ENCODE measurements at places on chromosomes 7 and 10.
A peak's percentile ranks its signal among the peaks of the same experiment; 100 is the strongest.

DNA sequence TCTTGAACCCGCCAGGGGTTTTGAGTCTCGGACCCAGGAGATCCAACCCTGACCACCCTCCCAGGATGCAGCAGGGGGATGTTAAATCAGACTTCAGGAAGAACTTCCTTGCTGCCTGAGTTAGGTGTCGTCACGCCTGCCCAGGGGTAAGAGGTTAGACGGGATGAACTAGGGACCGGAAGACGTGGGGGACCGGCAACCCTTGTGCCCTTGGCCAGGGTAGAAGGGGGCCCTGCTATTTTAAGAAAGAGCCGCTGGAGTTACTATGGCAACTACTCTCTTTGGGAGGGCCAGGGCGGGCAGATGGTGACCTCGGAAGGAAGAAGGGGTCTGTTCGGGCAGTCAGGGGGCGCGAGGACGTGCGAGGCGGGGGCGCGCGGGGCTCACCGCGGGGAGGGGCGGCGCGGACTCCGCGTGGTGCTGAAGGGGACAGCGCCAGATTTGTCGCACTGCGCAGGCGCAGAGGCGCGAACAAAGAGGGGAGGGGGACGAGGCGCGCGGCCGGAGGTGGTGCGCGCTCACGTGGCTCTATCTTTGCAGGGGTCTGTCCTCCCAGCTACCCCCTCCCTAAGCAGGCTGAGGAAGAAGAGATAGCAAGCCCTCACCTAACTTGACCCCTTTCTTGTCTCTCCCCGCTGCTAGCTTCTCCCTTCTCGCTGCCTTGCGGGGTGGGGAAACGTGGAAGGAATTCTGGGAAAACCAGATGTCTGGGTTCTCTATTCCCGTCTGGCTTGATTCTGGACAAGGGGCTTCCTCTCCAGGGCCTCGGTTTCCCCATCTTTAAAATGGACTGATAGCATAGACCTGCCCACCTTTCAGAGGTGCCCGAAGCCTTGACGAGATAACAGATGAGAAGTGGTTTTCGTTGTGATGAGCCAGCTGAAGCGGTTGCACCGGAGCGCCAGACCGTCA lies 940 bp upstream of the PSD start:
- DNase-seq = peak; percentile 52

GRCh38 chr7:100852048-100852872 lies at the start of gene SLC12A9:
TSS of gene SLC12A9 (plus strand) at chr7:100852713. CDS start at chr7:100854198, 1,485 bp downstream.
- peak; percentile 68 for DNase-seq

GRCh38 chr7:918441-919113 lies 35.9 kb downstream of the ADAP1 start:
- DNase-seq = no peak

DNA sequence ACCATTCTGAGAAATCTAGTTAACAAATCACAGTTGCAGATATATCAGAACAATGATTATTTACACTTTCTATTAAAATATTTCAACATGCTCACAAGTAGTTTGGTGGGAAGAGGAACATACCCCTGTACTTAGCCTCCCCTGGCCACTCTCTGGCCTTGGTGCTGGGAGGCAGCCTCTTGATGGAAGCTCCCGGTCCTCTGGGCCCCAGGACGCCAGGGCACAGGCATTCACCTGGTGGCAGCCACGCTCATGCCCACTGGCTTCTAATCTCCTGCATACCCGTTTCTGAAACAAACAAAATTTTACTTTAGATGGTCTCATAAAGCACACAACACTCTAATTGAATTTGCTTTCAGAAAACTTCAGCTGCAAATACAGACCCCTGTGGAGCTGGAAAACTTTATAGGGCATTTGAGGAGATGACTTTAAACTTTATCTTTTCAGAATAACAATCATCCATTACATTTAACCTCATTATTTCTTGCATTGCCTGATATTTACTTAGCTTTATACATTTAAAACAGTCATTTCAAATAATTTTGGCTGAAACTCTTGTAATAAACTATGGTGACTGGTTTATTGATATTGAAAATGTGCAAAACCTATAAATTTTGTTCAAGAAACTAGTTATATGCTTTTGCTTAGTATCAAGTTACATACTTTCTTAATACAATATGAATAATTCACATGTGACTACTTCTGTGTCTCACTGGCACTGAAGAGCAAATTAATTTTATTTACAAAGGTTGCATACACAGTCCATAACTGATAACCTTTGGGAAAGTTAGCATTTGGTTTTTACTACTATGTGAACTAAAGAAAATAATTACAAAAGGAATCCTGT lies 30.8 kb downstream of the C10orf143 start:
- no peak for DNase-seq

GRCh38 chr10:131693766-131694165 lies 207.0 kb upstream of the PPP2R2D start:
- no peak for DNase-seq

GRCh38 chr7:21191321-21192073 lies 236.4 kb upstream of the SP4 start:
- no peak for DNase-seq

DNA sequence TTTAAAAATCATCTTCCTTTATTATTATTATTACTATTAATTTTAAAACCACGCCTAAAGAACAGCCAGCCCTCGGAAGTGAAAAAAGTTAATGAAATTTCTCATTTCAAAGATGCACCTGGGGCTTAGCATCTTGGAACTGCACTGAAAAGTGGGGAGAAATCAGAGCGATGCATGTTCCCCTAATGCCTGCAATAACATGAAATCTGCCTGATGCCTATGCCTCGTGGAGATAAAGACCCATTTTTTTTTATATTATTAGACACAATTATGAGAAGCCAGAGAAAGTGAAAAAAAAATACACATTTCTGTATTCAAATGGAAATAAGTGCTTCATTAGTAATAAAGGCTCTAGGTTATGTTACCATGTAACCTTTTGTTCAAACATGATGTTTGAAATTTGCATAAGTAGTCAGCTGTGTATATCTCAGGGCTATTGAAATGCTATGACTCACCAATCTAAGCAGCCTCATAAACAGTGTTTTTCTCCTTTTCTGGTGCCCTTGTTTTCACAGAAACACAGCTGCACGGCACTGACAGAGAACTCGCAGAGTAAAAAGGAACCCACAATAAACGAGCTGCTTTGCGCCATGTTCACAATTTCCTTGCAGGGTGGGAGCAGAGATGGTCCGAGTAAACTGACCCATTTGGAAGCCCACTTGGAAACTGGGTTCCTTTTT lies 175.8 kb upstream of the PRKCQ start:
- no peak for DNase-seq

DNA sequence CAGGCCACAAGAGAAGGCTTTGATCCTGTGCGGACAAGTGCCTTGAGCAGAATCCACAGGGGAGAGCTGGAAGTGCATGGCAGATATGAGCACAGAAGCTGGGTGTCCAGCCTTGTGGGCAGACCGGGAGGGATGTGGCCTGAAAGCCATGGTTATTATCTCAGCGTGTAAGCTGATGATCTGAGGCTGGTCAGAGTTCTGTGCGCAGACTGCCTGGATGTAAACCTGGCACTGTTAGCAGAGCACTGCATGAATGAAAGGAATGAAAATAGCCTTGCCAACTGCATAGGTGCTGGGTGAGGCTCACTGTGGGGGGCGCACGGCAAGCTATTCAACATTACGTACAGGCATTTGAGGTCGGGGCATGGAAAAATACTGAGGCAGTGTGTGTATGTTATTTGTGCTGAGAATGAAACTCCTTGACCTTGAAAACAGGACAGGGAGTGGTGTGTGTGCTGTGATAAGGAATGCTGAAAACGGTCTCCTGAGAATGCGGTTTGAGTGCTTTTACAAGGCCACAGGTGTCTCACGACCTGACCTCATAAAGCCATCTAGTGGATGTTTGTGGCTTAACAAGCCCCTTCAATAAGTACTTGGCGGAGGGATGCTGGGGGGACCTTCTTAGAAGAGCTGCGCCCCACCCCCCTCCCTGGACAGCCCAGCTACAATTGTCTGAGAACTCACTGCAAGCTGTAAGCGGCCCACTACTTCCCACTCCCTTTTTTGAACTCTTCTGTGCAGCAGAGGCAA lies 18.7 kb downstream of the AKR1C1 start:
- DNase-seq = no peak

GRCh38 chr7:81469869-81470723 lies 299.8 kb downstream of the HGF start:
- DNase-seq = no peak

DNA sequence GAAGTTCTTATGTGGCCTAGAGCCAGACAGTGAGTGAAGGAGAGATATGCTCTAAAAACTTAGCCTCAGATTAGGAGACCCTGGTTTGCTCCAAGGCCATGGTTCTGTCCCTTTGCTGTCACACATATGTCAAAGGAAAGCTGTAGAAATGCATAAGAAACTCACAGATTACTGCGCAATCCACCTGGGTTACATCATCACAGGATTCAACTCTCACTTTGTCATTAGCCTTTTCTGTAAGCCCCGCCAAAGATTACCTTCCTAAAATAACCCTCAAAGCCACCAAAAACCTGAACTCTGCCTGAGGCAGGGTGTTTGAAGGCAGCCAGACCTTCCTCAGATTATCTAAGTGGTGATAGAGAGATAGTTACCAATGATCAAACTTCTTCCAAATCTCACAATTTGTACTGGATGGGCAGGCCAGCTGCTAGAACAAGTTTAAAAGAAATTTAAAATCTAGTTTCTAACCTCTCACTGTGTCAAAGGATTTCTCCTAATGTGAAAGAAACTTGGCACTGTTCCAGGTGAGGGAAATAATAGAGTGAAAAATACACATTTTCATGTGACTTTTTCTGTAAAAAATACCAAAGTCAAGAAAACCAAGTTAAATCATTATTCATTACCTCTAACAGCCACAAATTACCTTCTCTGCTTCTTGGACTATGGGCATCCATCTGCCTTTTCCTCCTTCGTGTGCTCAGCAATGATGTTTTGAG lies 567.2 kb downstream of the SUGCT start:
- no peak for DNase-seq

DNA sequence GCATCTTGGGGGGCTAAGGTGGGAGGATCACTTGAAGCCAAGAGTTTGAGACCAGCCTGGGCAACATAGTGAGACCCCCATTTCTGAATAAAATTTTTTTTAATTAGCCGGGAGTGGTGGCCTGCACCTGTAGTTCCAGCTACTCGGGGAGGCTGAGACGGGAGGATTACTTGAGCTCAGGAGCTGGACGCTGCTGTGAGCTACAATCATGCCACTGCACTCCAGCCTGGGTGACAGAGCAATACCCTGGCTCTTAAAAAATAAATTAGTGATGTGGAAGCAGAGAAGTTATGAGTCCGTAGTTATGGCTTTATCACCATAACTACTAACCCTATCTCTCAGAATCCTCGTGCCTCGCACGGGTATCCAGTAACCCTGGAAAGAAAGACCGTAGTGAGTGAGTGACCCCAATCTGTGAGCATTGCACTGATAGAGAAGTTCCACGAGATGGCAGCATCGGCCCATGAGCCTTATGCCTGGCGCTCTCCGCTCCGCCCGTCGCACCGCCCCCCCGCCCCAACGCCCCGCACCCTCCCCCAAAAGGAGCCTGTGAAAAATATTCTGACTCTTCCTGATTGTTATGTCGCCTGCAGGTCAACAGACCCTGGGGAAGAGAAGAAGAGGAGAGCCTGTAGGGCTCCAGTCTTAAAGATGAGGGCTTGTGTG lies 4.9 kb upstream of the SLC29A3 start:
- no peak for DNase-seq

DNA sequence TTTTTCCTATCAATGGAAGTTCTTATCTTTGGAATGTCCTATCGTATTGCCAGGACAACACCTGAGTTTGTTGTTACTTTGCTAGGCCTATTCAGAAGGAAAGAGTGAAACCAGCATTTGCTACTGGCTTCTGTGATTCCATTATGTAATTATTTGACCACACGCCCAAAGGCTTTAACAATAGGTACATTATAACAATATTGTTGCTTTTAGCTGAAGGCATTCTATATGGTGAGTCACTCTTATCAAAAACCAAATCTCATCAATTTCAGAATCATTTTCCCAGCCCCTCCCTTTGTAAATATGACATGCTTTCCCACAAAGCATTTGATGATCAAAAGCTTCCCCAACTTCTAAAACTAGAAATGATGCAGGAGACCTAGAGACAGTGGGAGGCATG lies 294.4 kb upstream of the NEBL start:
- no peak for DNase-seq

GRCh38 chr10:78410046-78410965 lies 376.6 kb downstream of the RPS24 start:
- no peak for DNase-seq

DNA sequence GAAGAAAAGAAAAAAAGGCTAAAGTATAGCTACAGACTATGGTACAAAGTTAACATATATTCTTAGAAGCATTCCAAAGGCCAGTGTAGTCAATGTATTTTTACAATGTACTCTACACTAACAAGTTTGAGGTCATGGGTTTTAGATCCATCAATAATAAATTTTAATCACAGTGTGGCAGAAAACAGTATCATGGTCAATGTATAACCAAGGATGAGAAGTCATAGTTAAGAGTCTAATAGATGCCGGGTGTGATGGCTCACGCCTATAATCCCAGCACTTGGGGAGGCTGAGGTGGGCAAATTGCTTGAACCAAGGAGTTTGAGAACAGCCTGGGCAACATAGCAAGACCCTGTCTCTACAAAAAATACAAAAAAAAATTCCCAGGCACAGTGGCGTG lies 53.1 kb downstream of the SLC16A12 start:
- no peak for DNase-seq

DNA sequence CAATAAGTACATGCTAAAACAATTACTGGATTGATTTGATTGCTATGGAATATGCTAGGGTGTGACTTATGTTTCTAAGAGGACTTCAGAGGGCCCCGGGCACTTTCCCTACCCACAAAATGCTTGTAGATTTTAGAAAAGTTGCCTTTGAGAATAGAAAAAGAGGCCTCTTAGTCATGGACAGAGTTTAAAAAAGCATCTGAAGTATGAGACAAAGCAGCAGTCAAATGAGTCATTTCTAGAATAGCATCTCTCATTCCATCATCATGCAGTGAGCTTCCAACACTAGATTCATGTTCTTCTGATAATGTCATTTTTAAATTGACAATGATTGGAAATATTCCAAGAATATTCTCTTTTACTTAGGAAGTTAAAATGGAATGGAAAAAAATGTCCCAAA lies 675.1 kb upstream of the PCDH15 start:
- no peak for DNase-seq

GRCh38 chr10:129896136-129896859 lies 67.8 kb downstream of the EBF3 start:
- DNase-seq = no peak

DNA sequence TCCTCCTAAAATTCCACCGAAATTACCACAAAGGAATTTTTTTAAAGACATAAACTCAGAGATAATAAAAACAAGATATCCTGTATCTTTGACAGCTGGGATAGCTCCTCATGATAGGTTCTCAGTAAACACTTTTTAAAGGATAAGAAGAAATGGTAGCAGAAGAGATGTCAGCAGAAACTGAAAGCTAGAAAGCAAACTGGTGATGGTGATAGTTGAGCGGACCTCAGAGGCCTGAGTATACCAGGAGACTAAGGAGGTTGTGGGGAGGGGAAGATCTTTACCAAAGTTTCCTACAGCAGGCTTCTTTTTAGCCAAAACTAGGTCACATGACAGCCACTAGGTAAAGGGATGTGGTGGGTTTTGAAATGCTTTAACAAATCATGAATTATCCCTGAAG lies 22.5 kb downstream of the PCGF5 start:
- DNase-seq = no peak

- no peak for DNase-seq
These were observed 2.5 kb downstream of the NIPSNAP2 start for GRCh38 chr7:55966851-55967250.

GRCh38 chr10:124494046-124494807 lies 32.6 kb downstream of the LHPP start:
- no peak for DNase-seq

All from stimulated activated CD8-positive, alpha-beta memory T cell treated with anti-CD3 and anti-CD28 coated beads, Interleukin-7, amount 100 ng/mL, for 1 hour (primary cell).